ENCODE measurements at places on chromosomes 16 and 17.

DNA sequence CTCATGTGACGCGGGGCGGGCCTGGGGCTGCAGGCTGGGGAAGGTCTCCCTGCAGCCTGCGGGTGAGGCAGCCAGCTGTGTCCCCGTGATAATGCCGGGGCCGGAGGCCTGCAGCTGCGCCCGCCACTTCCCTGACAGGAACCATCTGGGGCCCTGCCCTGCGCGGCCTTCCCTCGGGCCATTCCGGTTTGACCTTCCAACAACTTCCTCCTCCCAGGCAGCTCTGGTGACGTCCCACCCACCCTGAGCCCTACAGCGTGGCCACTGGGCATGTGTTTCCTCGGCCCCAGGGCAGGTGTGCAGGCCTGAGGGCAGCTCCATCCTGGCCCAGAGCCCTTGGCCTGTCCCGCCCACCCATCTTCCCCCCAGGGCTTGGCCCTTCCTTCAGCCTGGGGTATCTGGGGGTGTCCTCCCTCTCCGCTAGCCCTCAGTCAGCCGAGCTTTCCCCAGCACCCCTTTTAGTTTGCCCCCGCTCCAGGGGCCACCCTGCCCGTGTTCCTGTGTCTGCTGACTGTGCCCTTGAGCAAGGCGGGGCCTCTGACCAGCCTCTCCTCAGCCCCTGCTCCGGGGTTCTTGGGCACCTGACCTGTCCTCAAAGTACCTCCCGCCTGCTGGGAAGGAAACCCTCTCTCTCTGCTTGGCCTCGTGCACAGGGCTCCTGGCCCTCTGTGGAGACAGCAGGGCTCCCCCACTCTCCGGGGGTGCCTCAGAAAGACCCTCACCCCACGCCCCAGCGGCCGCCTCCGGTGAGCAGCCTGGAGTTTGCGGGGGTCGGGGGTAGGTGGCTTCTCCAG, at the start of gene CBFA2T3:
CBFA2T3 (minus strand) TSS at position 190 of the 794 bp plus-strand sequence. CDS start 400 bp downstream, outside the sequence.
- DNase-seq, result peak; percentile 76

GRCh38 chr16:85081765-85082164, 30.5 kb downstream of the CIBAR2 start:
- DNase-seq, result no peak

DNA sequence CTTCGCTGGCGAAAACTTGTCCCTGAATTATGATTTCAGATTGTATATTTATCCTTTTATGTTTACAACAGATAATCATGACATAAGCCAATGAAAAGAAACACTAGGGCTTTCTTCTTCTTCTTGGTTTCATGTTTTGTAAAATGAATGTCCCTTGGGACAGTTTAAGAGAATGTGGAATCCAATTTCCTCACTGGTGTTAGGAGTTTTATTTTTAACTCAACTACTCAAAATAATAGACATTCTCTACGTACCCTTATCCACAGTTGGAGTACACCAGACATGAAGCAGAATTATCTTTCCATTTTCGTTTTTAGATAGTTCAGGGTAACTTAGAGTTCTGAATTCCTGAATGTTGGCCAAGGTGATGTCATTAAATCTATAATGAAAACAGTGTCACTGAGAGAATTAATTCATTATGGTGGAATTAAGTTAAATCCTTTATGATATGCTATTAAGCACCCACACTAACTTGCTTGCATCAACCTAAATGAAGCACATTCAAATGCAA, 43.4 kb downstream of the IRX6 start:
- no peak for DNase-seq

DNA sequence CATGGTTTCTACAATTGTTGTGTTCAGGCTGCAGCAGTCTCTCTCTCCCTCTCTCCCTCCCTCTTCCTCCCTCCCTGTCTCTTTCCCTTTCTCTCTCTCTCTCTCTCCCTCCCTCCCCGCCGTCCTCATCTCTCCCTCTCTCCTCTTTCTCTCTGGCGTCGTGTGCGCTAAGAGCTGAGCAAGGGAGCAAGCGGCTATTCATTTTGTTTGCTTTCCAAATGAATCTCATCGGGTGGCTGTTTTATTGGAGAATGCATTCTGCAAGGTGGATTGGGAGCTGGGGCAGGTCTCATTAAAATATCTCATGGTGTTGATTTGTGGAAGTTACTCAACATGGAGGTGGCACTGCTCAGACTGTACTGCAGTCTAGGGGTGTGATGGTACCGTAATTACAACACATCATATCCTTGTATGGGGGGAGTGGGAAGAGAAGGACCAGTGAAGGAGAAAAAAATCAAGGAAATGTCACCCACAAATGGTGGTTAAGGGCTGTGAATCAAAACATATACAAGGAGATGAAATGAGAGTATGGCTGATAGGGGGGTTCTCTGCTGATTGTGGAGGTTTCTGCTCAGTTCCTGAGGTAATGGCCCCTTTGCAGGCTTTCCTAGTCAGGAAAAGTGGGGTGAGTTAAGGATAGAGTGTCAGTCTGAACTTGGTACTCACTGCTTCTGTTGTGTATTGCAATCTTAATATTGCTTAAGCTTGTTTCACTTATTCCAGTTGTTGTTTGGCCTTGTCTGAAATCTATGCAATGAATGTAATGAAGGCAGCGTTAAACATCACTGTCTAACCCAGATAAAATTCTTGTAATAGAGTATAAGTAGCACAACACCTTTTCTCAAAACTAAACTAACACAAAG, 2.7 kb downstream of the MSL1 start:
- peak; percentile 51 for DNase-seq

DNA sequence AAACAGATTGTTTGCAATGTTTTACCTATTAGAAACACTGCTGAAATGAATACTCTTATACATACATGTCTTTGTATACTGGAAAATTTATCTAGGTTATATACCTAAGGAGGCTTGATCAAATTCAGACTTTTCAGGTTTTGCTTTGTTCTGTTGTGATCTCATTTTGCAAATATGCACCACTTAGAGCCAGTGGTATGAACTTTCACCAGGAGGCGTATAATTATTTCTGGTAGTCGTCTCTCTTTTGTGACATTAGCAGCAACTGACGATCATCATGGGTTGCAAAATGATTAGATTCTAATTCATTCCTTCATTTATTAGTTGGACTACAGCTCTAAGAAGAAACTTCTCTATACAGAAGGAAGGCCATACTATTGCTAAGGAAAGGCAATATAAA, 26.9 kb downstream of the AP1G1 start:
- no peak for DNase-seq

DNA sequence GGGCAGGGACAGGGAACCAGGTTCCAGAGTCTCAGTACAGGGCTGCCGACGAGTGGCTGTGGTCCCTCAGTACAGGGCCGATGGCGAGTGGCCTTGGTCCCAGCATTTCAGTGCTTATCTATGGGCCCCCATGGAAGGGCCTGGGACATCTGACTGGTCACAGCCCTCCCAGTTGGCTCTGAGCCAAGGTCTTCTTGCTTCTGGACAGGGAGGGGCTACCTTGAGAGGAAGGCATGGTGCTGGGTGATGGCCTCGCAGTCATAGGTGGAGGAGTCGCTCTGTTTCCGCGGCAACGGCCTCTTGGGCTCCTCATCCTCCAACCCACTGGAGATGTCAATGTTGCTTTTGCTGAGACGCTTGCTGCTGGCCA, 32.5 kb downstream of the PIMREG start:
- no peak for DNase-seq

- DNase-seq, result no peak
These were observed 156.3 kb downstream of the MYO1D start for GRCh38 chr17:32720671-32721070.

- no peak for DNase-seq
These were observed 15.9 kb downstream of the POLR3E start for GRCh38 chr16:22312897-22313781.

GRCh38 chr17:47057830-47058229, 78.8 kb upstream of the RPRML start:
- DNase-seq, result no peak

GRCh38 chr17:7330638-7331015, 1.5 kb upstream of the NEURL4 start:
- no peak for DNase-seq

- DNase-seq, result no peak
These were observed 47.3 kb upstream of the IL34 start for GRCh38 chr16:70598937-70599503.

GRCh38 chr17:31008374-31009041, 37.7 kb downstream of the RNF135 start:
- DNase-seq, result peak; percentile 62

DNA sequence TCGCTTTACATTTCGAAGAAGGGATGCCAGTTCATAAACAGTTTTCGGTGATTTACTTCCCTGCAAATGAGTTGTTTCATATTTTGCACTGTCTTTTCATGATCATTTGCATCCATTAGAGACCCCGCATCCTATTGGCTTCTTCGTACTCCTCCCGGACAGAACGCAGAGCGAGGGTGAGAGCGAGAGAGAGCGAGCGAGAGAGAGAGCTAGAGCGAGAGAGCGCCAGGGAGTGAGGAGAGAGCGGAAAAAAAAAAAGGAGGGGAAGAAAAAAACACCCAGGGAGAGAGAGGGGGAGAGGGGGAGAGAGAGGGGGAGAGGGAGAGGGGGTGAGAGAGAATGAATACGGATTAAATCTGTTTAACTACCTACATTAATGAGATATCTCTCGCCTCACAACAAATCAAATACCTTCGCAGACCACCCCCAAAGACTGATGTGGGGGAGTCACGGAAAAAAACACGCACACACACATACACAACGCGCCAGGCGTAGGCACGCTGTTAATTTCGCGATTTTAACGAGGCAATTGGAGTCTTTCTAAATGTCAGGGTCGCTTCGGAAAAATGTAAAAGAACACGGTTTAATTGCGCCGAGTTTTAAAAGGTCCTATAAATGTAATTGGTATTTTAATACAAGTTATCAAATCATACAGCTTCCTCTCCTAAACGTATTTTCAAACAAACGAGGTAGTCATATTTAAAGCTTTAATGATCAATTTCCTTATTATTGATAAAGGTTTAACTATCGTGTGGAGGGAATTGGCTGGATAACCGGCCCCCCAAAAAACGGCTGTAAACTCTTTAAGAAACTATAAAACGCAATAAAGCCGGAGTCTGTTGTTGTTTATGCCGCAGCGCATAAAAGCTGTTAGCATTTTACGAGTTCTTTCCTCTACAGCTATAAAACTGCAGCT, at the start of gene HOXB8:
HOXB8 (minus strand) TSS at position 246 of the 916 bp plus-strand sequence. CDS start 588 bp downstream, outside the sequence.
- DNase-seq, result no peak

GRCh38 chr17:58577696-58578095, 63.3 kb upstream of the MTMR4 start:
- peak; percentile 58 for DNase-seq

DNA sequence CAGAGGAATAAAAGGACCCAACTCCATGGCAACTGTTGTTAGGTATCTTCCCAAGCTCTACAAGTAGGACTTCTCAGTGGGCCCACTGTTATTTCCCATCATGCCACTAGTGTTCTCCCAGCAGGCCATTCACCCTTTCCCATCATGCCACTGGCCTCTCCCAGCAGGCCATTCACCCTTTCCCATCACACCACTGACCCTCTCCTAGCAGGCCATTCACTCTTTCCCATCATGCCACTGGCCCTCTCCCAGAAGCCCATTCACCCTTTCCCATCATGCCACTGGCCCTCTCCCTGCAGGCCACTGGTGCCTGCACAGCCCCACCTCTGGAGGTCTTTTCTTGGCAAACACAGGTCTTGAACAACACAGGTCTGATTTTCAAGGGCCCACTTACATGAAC, 36.3 kb downstream of the IFT140 start:
- no peak for DNase-seq

- no peak for DNase-seq
These were observed 15.7 kb downstream of the ALDH3A2 start for GRCh38 chr17:19664136-19664820.

GRCh38 chr17:79362772-79363305, 248.0 kb downstream of the RBFOX3 start:
- no peak for DNase-seq

GRCh38 chr16:57984443-57985203, 13.7 kb upstream of the CNGB1 start:
- DNase-seq, result peak; percentile 44

DNA sequence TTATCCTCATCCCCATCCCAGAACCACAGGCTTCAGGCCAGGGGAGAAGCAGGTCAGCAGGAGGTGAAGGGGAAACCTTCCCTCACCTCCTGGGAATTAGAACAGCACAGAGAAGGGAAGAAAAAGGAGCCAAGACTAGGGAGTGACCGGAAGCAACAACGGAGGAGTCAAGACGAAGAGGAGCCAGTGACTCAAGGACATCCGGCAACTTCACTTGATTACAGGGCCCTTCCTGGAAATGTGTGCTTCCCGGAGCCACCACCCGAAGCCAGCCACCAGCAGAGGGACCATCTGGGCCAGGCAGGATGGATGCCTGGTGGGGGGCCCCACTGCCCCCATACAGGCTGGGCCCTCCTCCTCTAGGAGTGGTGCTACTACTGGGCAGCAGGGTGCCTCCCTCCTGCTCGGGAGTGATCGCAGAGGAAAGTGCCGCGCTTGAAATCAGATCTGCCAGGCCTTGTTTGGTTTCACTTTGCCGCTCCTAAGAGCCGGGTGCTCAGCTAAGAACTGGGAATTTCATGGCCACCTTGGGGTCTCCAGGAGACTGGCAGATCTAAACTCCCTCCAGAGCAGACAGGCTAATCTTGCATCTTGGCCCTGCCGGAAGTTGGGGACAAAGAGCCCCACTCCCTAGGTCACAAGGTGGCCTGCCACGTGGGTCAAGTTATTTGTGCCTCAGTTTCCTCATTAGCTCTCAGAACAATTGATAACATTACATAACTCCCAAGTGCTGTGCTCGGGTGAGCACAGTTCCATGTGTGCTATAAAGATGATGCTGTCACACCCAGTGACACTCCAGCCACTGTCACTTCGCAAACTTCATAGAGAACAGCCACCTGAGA, 6.6 kb downstream of the CDC42EP4 start:
- peak; percentile 45 for DNase-seq

DNA sequence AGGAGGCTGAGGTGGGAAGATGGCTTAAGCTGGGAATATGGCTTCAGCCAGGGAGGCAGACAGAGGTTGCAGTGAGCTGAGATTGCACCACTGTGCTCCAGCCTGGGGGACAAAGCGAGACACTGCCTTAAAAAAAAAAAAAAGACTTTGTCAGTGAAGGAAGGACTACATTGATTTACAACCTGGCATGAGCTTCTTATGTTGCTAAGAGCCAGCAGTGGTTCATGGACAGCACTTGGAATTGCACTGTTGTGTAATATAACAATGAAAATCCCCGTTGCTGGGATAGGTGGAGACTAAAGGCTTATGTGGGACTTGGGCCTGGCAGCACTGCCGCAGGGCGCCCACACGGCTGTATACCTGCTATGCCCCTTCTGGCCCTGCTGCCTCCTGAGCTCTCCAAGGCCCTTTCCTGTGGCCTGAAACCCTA, 14.1 kb upstream of the SLC16A5 start:
- DNase-seq, result no peak

- DNase-seq, result no peak
These were observed 7.5 kb downstream of the VASN start for GRCh38 chr16:4378999-4379690.

Measured in inflammatory macrophage (primary cell).